Hematopoietic multipotent progenitor cell (in vitro differentiated cells): ENCODE measurements at places on chromosomes 1 and 21.

DNA sequence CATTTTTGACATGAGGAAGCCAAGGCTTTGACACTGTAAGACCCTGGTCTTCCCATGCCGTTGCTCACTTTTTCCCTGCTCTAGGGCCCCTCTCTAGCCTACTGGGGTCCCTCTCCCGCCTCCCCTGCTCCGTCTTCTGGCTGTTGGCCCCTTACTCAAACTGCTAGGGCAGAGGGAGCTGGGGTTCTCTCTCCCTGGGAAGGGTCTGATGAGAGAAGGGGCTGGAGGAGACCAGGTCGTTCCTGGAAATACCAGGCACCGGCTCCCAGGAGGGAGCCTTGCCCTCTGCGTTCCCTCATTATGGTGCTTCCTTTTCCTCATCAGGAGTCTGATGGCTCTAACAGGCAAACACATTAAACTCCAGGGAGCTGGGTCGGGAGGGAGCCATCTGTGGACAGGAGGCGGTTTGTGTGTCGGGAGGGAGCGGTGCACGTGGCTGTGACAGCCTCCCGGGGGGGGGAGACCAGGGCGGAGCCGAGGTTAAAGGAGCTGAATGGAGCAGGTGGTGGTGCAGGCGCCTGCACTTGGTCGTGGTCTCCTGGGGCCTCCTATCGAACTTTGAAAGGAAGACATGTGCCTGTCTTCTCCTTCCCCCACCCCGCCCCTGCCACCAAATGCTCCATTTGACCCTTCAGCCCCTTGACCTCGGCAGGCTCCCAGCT, 35.4 kb upstream of the LHX4 start:
- DNase-seq = no peak

- DNase-seq = no peak
Observed at GRCh38 chr1:55153031-55153430, 62.1 kb downstream of the USP24 start.

- no peak for DNase-seq
Observed at GRCh38 chr1:151134396-151134795, 12.0 kb downstream of the SEMA6C start.

- DNase-seq = no peak
Observed at GRCh38 chr1:237737448-237737847, 153.3 kb downstream of the ZP4 start.

GRCh38 chr1:18875107-18875795, 15.8 kb upstream of the TAS1R2 start:
- peak; percentile 79 for DNase-seq
